ENCODE measurements at places on chromosomes 4 and X.

DNA sequence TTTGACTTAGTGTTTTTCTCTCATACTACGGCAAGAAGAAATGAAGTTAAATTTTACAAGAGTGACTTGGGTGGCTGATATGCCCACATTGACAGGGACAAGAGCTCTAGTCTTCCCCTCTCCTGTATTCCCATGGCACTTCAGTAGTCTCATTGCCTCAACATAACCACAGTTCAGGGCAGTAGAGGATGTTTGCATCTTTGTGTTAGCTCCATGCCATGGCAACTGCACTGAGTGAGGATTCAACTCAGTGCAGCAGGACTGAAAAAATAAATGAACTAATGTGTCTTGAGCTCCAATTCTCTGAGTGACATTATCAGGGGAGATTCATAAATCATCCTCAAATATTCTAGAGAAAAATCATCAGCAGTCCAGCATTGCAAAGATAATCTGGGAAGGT, 78.8 kb downstream of the TET2 start:
- no peak for DNase-seq

GRCh38 chr4:173505924-173506518, 24.0 kb downstream of the HAND2 start:
- peak; percentile 43 for DNase-seq

DNA sequence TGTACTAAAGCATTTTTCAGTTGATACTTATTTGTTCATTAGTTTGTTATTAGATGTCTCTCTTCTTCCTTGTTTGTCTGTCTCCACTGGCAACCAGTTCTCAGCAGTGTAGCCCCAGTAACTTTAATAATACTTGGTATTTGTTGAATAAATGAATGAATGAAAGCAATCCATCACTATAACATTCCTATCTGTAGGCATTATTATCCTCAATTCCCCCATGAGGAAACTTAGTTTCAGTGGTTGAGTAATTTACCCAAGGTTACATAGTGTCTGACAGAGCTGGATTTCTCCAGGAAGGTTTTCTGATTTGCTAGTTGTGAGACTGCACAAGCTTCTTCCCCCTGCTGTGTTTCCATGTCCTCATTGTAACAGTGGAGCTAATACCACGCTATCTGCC, 27.8 kb upstream of the MAOB start:
- no peak for DNase-seq

GRCh38 chrX:14832151-14832550, 40.7 kb downstream of the FANCB start:
- DNase-seq: no peak

- DNase-seq: no peak
These were observed 219.4 kb upstream of the ZC4H2 start for GRCh38 chrX:65195621-65196020.

GRCh38 chrX:149259241-149259640, 245.9 kb downstream of the IDS start:
- no peak for DNase-seq

DNA sequence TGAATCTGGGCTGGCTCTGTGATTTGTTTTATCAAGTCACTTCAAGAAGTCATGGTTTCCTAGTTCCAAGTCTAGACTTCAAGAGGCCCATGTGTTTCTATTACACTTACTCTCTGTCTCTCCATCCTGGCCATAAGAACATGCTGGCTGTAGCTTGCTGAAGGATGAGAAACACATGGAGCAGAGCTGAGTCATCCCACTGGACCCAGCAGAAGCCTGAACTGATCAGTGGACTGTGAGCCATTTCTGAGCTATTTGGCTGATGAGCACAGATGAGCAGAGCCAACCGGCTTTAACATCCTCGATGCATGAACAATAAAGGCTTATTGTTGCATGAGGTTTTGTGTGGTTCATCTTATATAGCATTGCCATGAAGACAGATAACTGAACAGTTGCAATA, 290.6 kb upstream of the BOD1L1 start:
- DNase-seq: no peak

DNA sequence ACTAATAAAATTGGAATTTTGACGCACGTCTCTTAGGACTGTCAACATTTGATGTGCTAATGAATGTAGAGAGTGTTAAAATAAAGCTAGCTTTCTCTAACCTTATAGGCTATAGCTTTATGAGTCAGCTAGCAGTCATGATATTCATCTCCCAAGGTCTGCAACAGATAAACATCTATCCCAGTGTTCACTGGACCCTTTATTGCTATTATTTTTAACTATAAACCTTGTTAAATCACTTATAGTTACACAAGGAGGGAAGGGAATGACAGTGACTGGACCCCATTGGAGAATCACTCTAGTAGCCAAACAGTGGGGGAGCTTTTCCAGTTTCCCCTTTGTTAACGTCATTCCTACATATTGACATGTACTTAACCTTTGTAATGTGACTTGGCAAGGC, 67.9 kb upstream of the SHISA3 start:
- DNase-seq: no peak

DNA sequence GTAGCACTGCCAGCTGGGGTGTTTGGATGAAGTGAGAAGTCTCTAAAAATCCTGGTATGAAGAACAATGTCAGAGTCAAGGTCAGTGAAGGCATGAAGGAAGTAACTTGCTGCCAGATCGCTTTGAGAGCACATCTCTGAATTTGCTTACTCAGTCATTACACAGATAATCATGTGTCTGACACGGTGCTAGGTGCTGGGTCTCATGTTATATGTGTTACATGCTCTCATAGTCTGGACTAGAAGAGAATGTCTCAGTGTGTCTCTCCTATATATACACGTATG, 337.9 kb downstream of the ARHGAP10 start:
- DNase-seq: no peak

- no peak for DNase-seq
These were observed 9.4 kb upstream of the ADD1 start for GRCh38 chr4:2834001-2834921.

DNA sequence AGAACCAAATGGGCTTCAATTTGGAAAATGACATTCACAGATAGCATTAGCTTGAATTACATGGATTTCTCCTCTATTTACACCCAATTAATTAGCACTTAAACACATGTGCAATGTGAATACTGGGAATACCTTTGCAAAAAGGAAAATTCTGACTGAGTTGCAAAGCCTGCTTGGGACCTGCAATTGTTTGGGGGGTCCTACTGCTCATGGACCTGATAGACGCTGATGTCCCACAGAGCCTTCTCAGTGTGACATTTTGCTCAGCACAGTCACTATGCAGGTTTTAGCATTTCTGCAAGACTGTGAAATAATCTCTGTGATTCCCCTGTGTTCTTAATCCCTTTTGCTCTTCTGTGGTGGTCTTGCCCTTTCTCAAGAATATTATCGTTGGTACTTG, 101.2 kb upstream of the PGRMC2 start:
- DNase-seq: no peak

DNA sequence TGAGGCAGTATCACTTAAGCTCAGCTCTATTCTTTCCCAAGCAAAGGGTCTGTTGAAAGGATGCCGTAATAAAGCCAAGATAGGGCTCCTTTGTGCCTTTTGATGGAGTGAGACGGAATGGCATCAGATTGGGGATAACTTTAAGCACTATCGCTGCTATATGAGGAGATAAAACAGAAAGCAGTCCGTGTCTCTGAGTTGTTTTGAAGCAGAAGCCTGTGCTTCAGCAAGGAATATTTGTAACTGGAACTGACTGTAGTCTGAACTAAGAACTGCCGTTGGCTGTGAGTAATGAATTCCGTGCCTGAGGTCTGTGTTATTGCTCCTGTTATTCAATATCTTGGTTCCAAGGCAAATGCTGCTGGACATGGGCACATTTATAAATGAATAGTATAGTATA, 297.4 kb downstream of the ANKRD50 start:
- DNase-seq: no peak

DNA sequence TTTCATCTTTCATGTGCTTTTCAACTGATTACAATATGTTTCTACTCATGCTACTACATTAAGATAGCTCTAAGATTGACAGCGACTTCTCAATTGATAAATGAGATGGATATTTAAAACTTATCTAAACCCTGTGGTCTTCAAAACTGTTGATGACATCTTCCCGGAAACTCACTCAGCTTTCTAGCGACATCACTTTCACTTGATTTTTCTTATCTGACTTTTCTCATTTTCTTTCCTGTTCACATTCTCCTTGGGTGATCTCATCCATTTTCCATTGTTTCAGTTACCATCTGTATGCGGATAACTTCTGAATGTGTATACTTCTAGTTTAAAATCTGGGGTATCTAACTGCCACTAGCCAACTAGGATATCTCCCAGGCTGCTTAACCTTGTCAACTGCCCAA, 3.1 kb downstream of the POLR2B start:
- no peak for DNase-seq

DNA sequence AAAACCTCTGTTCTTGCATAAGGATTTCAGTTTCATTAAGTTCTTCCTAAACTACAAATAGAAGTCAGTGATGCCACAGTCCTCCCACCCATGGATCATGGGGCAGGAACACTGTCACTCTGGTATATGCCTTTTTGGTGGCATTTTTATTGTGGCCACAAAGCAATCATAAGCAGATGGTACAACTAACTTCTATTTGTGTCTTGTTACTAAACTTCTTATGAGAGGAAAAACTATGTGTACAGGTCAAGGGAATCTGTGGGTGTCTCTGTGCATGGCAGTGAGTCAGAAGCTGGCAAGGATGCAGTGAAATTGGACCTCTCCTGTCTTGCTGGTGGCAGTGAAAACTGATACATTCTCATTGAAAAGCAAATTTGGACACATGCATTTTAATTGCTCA, 245.0 kb upstream of the GPC4 start:
- DNase-seq: no peak

- DNase-seq: no peak
These were observed 20.3 kb downstream of the QRFPR start for GRCh38 chr4:121360495-121360894.

DNA sequence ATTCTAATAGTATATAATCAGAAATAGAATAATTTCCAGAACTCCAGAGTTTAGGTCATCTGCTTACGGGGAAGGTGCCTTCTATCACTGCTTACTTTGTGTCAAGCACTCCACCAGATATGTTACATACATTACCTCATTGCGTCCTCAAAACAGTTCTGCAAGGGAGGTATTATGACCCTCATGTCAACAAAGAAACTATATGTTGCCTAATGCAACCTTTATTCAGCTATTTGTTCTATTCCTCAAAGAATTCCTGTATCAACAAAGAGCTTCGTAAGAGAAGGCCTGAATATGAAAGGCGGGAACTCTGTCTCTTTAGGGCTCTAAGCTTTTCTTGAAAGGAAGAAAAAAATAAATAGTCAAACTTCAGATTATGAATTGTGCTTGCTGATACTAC, 114.7 kb downstream of the PDLIM5 start:
- DNase-seq: no peak

DNA sequence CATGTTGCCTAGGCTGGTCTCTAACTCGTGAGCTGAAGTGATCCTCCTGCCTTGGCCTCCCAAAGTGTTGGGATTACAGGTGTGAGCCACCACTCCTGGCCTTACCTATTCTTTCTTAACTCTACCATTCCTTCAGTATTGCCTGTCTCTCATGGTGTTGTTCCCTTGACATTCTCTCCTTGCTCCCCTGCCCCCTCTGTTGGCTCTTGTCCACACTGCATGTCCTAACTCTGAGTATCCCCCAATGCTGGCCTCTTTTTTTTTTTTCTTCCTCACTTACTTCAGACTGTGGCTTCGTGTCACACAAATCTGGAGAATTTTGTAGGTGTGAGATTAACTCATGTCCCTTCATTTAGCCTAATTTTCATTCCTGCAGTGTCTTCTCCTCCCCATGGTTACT, 22.9 kb upstream of the FRMPD4 start:
- no peak for DNase-seq
